ENCODE measurements at places on chromosomes 6 and 20. TPM values are rescaled to one million over a fixed set of nuclear protein-coding genes. Genes with fewer than 3 reads are reported as not detected.

The LAMA5 gene
- 44.8 TPM for total RNA-seq

The HINT3 gene
- total RNA-seq = 17.7 TPM

The ZFAND3 gene
- total RNA-seq = 11.5 TPM

The PI16 gene
- total RNA-seq = not detected

The SMIM26 gene
- 234 TPM for total RNA-seq

The LY6G6F gene
- not detected for total RNA-seq

The OR12D2 gene
- not detected for total RNA-seq

The MAFB gene
- 2.9 TPM for total RNA-seq

The SLC35F1 gene
- 0.84 TPM for total RNA-seq

The AVP gene
- not detected for total RNA-seq

The PLN gene
- total RNA-seq = not detected

The OLIG3 gene
- not detected for total RNA-seq

The PRDM1 gene
- total RNA-seq = 4.7 TPM

The MARCKS gene
- 168 TPM for total RNA-seq

The SEL1L2 gene
- not detected for total RNA-seq

The DLK2 gene
- total RNA-seq = 1.5 TPM

The EYA2 gene
- 0.10 TPM for total RNA-seq

The NT5E gene
- total RNA-seq = 427 TPM

The PSORS1C1 gene
- total RNA-seq = 0.88 TPM

The PGBD1 gene
- 15.7 TPM for total RNA-seq

The APOM gene
- 3.4 TPM for total RNA-seq

The SLC13A3 gene
- 4.1 TPM for total RNA-seq

The IL17F gene
- total RNA-seq = not detected

The CAP2 gene
- 35.9 TPM for total RNA-seq

The ZNF217 gene
- total RNA-seq = 16.8 TPM

The PRSS16 gene
- total RNA-seq = not detected

The DEF6 gene
- total RNA-seq = 0.72 TPM

The ID4 gene
- total RNA-seq = 0.10 TPM

The PAX1 gene
- not detected for total RNA-seq

The PPP1R18 gene
- 77.4 TPM for total RNA-seq

The MRPS18B gene
- total RNA-seq = 122 TPM

Measured in RPMI7951 (cell line).